ENCODE measurements at places on chromosomes 16 and 17.

GRCh38 chr17:1413281-1413791 lies 13.3 kb upstream of the YWHAE start:
- DNase-seq: no peak

DNA sequence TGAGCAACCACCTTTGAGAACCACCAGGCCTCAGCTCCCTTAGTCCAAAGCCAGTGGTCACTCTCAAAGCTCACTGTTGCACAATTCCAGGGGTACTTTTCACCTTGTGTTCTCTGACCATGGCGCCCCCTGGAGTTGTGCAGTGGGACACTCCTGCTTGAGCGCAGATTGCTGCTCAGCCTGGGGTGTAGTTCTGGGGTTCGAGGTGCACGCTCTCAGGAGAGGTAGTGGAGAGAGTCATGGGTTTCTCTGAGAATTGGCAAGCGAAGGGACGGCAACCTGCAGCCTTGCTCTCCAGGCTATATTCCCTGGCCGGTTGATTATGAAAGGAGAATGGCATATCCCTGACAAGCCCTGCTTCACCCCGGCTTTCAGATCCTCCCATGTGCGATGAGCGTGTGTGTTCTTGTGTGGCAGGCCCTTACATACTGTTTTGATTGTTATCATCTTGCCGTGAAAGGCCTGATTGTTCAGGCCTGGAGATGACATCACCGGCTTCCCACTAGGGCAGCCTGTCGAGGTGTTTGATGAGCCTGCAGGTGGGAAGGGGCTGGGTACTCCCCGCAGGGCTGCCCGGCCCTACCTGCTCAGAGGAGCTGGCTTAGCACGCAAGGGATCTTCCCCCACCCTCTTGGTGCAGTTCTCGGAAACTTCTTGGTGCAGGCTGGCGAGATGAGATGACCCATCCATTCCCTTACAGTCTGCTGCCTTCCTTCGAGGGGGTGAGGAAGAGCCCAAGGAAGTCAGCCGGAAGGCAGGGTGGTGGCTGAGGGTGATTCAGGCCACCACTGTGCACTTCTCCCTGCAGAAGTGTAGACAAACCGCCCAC lies 431.2 kb downstream of the SLC39A11 start:
- DNase-seq: no peak

GRCh38 chr16:14303182-14303618 lies 232.1 kb downstream of the MRTFB start:
- DNase-seq: no peak

GRCh38 chr17:81558941-81559806 lies 7.0 kb upstream of the FAAP100 start:
- no peak for DNase-seq

- no peak for DNase-seq
These were observed 45.1 kb downstream of the IRX6 start for GRCh38 chr16:55369151-55369550.

DNA sequence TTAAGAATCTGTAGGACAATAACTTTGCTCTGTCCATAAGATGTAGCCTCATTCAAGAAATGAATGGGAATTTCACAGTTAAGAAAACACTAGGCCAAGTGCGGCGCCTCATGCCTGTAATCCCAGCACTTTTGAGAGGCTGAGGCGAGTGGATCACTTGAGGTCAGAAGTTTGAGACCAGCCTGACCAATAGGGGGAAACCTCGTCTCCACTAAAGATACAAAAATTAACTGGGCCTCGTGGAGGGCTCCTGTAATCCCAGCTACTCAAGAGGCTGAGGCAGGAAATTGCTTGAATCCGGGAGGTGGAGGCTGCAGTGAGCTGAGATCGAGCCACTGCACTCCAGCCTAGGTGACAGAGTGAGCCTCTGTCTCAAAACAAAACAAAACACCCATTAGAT lies 19.9 kb upstream of the RSL1D1 start:
- no peak for DNase-seq

DNA sequence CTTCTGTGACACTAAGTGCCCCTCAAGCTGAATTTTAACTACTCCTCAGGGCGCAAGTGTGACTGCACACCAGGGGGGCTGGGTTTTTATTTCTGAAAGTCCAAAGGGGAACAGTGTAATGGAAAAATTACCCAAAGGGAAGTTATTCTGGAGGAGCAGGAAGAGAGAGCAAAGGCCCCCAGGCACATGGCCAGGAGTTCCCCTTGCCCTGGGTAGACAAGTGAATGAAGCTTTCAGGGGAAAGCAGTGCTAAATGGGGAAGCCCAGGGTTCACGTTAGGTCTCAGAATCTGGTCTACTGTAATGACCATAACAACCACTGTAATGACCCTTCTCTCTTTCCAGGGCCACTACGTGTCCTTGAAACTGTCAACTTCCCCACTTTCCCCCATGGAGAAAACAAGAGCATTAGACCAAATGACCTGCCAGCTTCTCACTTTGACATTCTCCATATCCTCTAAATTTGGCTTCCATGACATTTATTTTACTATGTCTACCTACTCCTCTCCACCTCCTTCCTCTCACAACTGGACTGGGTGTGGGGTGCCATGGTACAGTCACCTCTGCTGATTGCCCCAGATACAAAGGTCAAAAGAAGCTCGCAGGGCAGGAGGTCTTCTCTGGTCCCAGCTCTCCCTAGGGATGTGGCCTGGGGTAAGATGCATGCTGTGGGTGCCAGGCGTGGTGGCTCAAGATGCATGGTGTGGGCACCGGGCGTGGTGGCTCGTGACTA lies 34.1 kb upstream of the MMP2 start:
- no peak for DNase-seq

- DNase-seq: no peak
These were observed at the start of gene MYLK3 for GRCh38 chr16:46747777-46748651. TSS of gene MYLK3 (minus strand) at chr16:46748344. CDS start at chr16:46748193, 151 bp downstream.

GRCh38 chr17:4143563-4144421 lies 795 bp downstream of the CYB5D2 start:
- DNase-seq: peak; percentile 85

GRCh38 chr17:73013301-73013700 lies 79.2 kb downstream of the SLC39A11 start:
- DNase-seq: no peak

DNA sequence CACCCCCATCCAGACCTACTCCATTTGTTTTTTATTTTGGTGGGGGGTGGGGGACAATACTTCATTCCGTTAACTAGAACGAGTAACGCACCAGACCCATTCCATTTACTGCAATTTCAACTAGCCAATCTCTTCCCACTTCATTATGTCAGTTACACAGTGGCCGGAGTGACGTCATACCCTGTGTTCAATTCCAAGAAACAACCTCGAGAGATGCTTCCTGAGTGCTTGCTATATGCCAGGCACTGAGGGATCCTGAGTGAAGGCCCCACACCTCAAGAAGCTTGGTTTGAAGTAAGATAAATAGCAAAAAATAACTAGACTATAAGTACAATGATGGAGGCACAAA lies 9.1 kb upstream of the SIAH1 start:
- DNase-seq: no peak

- no peak for DNase-seq
These were observed 65.8 kb downstream of the RMI2 start for GRCh38 chr16:11411059-11411550.

- no peak for DNase-seq
These were observed 83.7 kb downstream of the RTN4RL1 start for GRCh38 chr17:1941272-1942065.

- DNase-seq: no peak
These were observed 338.8 kb downstream of the SEC14L1 start for GRCh38 chr17:77479372-77480198.

DNA sequence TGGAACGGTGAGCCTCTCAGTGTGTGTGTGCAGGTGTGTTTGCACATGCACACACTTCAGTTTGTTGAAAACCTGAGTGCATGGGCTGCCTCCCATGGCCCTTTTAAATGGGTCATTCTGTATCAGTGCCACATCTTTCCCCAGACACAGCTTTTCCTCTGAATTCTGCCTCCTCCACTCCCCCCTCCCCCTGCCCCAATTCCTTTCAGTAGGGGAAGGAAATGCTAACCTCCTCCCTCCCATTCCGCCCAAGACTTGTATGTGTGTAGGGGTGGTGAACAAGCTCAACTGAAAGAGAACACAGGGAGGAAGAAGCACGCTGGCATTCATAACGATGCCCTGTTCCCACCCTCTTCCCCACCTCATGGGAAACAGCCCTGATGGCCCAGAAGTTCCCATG lies 34.3 kb downstream of the C17orf75 start:
- DNase-seq: no peak

GRCh38 chr17:13545941-13546340 lies 55.8 kb downstream of the HS3ST3A1 start:
- DNase-seq: no peak

- no peak for DNase-seq
These were observed 34.7 kb downstream of the MSI2 start for GRCh38 chr17:57290981-57291380.

DNA sequence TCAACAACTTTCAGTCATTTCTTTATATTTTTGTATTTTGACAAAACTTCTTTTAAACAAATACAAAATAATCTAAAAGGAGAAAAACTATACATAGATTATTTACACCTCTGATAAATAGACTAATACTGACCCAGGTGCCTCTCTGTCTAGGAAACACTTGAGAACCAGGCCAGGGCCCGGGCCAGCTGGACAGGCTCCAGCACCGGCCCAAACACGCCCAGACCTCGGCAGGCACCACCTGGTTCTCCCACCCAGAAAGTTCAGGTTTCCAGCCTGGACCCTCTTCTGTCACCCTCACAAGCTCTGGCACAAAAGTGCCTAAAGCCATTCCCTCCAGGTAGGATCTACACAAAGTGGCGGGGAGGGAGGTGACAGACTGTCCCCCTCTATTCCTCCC lies 97.0 kb upstream of the DNAH17 start:
- DNase-seq: no peak

- DNase-seq: no peak
These were observed 198.9 kb downstream of the ABCC12 start for GRCh38 chr16:47956916-47957315.

- DNase-seq: peak; percentile 66
These were observed 22.1 kb downstream of the VAC14 start for GRCh38 chr16:70778901-70779309.

GRCh38 chr17:74417178-74418045 lies 14.5 kb upstream of the GPRC5C start:
- DNase-seq: no peak

- no peak for DNase-seq
These were observed 83.3 kb downstream of the WDR59 start for GRCh38 chr16:74901606-74902005.

GRCh38 chr17:32185875-32186274 lies 43.6 kb downstream of the RHOT1 start:
- no peak for DNase-seq

DNA sequence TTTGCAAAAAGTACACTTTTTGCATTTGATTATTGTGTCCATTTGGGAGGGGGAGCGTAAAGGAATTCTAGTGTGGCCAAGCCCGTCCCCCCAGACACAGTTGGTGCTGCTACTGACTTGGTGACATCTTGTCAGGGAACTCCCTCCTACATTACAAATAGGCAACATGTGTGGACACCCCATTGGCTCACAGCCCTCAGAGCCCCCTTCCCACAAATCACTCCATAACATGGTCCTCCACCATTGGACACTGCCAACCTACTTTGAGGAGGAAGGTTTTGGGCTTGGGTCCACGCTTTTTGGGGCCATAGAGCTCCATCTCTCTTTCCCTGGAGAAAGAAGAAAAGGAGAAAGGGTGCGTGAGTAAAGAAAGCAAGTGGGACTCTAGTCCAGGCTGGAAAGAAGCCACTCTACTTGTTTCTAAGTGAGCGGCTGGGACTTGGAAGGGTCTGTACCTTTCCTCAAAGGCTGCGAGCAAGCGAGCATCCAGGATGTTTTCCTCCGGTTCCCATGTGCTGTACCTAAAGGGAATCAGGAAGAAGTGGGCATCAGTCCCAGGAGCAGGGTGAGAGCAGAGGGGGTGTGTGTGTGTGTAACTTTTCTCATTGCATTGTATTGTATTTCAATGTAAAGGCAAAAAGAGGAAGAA lies 958 bp downstream of the CBX8 start:
- DNase-seq: no peak

DNA sequence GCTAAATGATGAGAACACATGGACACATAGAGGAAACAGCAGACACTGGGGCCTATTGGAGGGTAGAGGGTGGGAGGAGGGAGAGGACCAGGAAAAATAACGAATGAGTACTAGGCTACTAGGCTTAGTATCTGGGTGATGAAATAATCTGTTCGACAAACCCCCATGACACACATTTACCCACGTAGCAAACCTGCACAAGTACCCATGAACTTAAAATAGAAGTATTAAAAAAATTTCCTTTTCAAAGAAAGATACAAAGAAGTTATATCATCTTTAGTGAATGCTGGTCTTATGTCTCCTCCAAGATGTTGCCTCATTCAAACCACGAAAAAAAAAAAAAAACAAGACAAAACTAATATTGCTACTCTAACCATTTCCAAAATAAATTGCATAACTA lies 31.7 kb downstream of the MBTD1 start:
- DNase-seq: no peak

GRCh38 chr17:82092995-82093751 lies 4.9 kb downstream of the FASN start:
- DNase-seq: no peak

- no peak for DNase-seq
These were observed 24.8 kb downstream of the KLHDC4 start for GRCh38 chr16:87740909-87741424.

DNA sequence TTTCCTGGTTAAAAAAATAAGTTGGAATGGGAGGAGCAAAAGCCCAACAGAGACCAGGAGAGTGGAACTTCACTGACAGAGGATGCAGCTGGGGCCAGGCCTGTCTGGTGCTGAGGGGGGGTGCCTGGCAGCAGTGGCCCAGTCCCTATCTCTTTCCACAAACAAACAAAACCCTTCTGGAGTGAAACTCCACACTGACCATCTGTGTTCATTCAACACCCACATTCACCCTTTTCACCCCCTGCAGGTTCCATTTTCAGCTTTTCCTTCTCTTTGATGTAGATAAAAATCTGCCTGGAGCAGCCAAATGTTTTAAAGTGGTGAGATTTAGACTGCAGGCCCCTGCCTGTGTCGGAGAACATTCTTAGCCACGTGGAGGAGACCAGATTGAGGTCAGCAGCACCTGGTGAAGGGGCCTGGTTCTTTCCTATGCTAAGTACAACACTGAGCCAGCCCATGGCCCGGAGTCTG lies 161.4 kb upstream of the CDH11 start:
- no peak for DNase-seq

GRCh38 chr16:70151391-70151790 lies 22.2 kb upstream of the CLEC18C start:
- DNase-seq: no peak

DNA sequence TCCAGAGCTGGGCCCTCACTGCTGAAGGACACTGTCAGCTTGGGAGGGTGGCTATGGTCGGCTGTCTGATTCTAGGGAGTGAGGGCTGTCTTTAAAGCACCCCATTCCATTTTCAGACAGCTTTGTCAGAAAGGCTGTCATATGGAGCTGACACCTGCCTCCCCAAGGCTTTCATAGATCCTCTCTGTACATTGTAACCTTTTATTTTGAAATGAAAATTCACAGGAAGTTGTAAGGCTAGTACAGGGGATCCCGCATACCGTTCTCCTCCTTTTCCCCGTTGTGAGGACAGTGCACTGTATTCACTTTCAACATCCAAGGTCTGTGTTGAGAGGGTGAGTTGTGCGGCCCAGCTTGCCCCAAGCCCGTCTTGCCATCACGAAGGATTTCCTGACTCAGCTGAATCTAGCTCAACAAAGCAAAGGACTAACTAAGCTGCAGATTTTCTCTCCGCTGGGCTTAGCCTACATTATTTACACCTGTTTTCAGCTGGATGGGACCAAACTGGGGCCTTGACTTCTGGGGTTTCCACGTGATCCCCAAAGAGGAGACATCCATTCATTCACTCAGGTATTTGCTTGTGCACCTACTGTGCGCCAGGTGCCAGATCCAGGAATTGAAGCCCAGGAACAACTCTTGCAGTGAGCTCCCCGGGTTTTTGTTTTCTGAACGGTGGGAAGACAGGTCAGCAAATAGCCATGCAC lies 5.2 kb upstream of the TMEM235 start:
- no peak for DNase-seq

All from HEK293T (cell line).